Activated naive CD8-positive, alpha-beta T cell treated with anti-CD3 and anti-CD28 coated beads, Interleukin-2, amount 10 ng/mL, durations not matched to agents 7 days and 5 days (primary cell): ENCODE measurements at places on chromosomes 1 and 21. TPM values are rescaled to one million over a fixed set of nuclear protein-coding genes. Genes with fewer than 3 reads are reported as not detected.

- peaks cover 13% of the 10 kb centered on the region for H3K27me3 ChIP-seq
- no peaks in the 10 kb centered on the region for H3K36me3 ChIP-seq
- peaks cover 5% of the 10 kb centered on the region for H3K4me1 ChIP-seq
- H3K27ac ChIP-seq = no peak overlapping the region
- H3K4me3 ChIP-seq = no peak overlapping the region
Observed at GRCh38 chr1:54506594-54506993, 41.4 kb upstream of the ACOT11 start.

- no peaks in the 10 kb centered on the region for H3K27me3 ChIP-seq
- H3K27ac ChIP-seq = no peak overlapping the region
- H3K4me3 ChIP-seq = no peak overlapping the region
- no peaks in the 10 kb centered on the region for H3K4me1 ChIP-seq
- DNase-seq = no peak
Observed at GRCh38 chr1:241947354-241947753, 10.2 kb upstream of the BECN2 start.

Gene TRIM45
- 0.31 TPM for total RNA-seq

DNA sequence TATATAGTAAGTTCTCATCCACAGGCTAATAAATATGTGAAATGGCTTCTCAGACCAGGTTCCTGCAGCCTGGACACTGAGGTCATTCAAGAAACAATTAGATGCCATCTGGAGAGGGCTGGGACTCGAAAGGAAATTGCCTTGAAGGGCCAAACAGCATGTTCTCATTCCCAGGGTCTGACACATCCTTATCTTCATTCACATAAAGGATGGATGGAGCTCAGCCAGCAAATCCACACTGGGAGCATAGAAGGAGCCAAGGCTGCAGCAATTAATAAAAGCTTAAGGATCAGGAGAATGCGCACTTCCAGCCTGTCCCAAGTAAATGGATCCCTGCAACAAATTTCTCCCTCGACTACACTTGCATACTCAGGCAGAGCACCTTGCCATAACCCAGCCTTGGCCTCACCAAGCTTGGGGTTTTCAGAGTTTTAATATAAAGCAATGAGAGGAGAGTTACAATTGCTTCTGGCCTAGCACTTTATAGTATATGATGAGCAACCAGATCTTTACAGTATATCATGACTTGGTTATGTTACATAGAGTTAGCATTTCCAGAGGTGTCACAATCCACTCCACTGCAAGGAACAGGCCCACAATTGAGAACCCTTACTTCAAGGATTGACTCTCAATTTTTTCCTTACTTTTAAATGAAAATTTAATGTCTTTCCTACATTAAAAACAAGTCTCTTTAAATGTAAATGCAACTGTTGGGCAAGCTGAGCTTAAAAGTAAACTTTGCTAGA, 55.9 kb downstream of the BCAR3 start:
- no peak overlapping the region for H3K4me3 ChIP-seq
- H3K27me3 ChIP-seq = no peaks in the 10 kb centered on the region
- H3K27ac ChIP-seq = no peak overlapping the region
- no peaks in the 10 kb centered on the region for H3K36me3 ChIP-seq
- H3K4me1 ChIP-seq = no peaks in the 10 kb centered on the region

Gene PTGS2
- not detected for total RNA-seq

DNA sequence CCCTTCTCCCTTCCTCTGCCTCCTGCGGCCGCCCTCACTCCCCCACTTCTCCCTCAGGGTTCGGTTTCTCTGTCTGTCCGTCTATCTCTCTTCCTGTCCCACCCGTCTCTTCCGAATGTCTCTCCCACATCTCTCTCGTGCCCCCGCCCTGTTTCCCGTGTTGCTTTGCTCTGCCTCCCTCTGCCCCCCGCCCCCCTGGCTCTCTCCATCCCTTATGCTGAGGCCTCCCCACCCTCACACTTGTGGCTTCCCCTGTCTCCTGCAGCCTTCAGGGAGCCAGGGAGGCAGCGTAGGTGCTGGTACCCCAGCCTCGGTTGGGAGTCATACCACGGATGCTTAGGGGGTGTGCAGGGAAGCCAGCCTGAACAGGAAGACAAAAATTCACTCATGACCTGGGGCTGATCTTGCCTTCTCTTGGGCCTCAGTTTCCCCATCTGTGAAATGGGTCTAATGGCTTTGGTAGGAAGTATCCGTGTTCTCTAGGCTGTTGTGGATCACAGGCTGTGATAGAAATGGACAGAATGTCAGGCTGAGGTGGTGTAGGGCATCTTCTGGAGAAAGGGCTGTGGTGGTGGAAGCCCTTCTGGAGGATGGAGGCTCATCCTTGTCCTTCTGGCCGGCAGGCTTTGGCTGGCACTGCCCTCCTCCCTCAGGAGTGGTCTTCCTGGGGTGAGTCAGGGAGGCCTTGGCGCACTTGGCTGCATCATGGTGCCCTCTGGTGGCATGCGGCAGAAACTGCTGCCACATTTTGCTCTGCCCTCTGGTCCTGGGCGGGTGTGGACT, 55.5 kb downstream of the FOXO6 start:
- no peak overlapping the region for H3K27ac ChIP-seq
- H3K27me3 ChIP-seq = peaks cover 2% of the 10 kb centered on the region
- DNase-seq = peak; percentile 68
- no peaks in the 10 kb centered on the region for H3K36me3 ChIP-seq

Gene CCNL2
- 211 TPM for total RNA-seq

DNA sequence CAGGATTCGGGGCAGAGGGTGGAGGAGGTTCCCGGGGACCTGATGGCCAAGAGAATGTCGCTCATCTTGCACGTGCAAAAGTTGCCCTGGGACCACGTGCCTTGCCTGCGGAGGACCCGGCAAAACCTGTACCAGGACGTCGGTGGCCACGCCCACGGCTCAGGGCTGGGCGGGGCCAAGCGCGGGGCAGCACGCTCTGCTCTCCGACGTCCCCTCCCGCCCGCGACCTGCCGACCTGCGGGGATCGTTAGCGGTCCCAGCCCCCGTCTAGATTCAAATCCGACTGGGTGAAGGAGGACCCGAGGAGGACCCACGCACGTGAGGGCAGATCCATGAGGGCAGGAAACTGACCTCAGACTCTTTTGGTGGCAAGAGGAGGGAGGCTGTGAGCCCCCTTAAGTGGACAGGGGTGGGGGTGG, at the start of gene C1orf167:
Gene C1orf167 (plus strand): TSS at position 206 of the 419 bp plus-strand sequence. CDS start 2,208 bp downstream, outside the sequence.
- no peak within 1 kb of the TSS for H3K4me3 ChIP-seq
- H3K27ac ChIP-seq = peak within 1 kb of the TSS; percentile 8
- peak; percentile 64 for DNase-seq
- H3K27me3 ChIP-seq = peaks cover 30% of the 10 kb centered on the region
- peaks cover 2% of the 10 kb centered on the region for H3K4me1 ChIP-seq
- no peaks in the 10 kb centered on the region for H3K36me3 ChIP-seq

DNA sequence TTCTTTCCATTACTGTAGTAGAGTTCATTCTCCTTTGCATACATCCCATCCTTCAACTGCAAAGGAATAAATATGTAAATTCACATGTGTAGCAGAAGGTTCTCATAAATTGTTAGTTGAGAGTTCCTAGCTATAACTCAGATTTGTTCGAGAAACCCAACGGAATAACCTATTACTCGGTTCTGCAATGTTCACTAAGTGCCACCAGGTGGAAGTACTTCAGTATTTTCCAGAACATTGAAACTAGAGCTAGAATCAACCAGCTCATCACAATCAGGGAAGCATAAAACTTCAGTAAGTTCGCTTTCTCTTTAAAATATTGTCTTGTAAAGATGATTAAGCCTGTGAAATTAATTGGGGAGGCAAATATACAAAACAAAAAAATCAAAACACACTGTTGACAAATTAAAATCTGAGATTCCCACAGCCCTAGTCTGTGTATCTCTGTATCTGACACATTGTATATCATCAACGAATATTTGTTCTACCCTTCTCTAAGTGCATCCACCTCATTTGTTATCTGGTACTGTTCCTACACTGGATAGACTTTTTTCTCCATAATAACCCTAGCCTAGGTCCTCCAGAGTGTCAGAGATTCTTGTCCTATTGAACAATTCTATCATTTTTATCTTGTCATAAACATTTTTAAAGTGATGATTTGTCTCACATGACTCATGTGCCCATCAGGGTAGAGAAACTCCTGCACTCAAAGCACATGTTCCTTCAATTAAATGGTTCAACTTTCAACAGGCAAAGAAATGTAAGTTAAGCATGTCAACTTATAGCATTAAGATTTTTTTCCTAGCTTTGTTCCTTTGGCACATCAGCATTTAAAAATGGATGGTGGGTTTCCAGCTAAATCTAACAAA, 31.9 kb downstream of the MROH9 start:
- H3K27me3 ChIP-seq = peaks cover 2% of the 10 kb centered on the region
- H3K4me3 ChIP-seq = no peak overlapping the region
- H3K4me1 ChIP-seq = no peaks in the 10 kb centered on the region
- no peaks in the 10 kb centered on the region for H3K36me3 ChIP-seq
- no peak overlapping the region for H3K27ac ChIP-seq

GRCh38 chr1:6488602-6489382, 2.7 kb downstream of the PLEKHG5 start:
- no peaks in the 10 kb centered on the region for H3K36me3 ChIP-seq
- H3K4me3 ChIP-seq = no peak overlapping the region
- no peak for DNase-seq
- peaks cover 27% of the 10 kb centered on the region for H3K4me1 ChIP-seq
- peaks cover 24% of the 10 kb centered on the region for H3K27me3 ChIP-seq
- H3K27ac ChIP-seq = no peak overlapping the region

DNA sequence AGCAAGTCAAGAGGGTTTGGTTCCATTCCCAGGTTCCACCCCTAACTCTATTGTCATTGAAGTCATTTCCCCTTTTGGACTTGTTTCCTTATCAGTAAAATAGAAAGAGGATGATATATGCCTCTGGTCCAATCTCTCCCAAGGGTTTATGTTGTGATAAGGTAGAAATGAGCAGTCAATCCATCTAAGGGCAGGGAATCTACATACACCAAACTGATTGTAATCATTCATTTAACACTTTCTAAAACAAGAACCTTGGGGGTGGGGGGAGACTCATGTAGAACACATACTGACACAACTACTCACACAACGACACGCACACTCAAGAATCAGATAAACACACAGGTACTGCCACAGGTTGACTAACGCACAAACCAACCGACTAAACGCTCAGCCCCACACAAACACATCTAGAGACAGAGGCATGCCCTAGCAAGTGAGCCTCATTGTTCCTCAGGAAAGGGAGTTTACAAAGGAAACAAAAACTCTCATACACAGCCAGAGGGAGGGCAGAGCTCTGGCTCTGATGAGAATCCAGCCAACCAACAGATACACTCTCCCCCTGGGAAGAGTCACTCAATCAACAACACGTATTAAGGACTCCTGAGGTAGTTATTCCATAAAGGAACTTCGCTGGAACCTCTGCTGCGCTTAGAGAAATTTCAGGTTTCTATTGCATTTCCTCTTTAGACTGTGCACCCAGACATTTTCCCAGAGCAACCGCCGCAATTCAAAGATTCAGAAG, 1.0 kb downstream of the F11R start:
- peaks cover 29% of the 10 kb centered on the region for H3K4me1 ChIP-seq
- H3K4me3 ChIP-seq = peak overlapping the region; percentile 97
- H3K27me3 ChIP-seq = no peaks in the 10 kb centered on the region
- peak overlapping the region; percentile 79 for H3K27ac ChIP-seq
- no peak for DNase-seq

Gene AMY1A
- not detected for total RNA-seq

Gene OR2T33
- total RNA-seq = not detected

- H3K4me3 ChIP-seq = no peak overlapping the region
- no peak overlapping the region for H3K27ac ChIP-seq
- no peak for DNase-seq
- H3K36me3 ChIP-seq = peaks cover 1% of the 10 kb centered on the region
- H3K4me1 ChIP-seq = peaks cover 31% of the 10 kb centered on the region
Observed at GRCh38 chr1:206797534-206798383, 25.5 kb upstream of the IL10 start.

GRCh38 chr1:228393268-228393701, 13.3 kb downstream of the TRIM11 start:
- no peaks in the 10 kb centered on the region for H3K27me3 ChIP-seq
- H3K4me1 ChIP-seq = peaks cover 9% of the 10 kb centered on the region
- H3K4me3 ChIP-seq = no peak overlapping the region
- DNase-seq = peak; percentile 19
- H3K36me3 ChIP-seq = peaks cover 14% of the 10 kb centered on the region

GRCh38 chr1:26754086-26754874, 33.5 kb upstream of the PIGV start:
- no peaks in the 10 kb centered on the region for H3K27me3 ChIP-seq
- no peak overlapping the region for H3K4me3 ChIP-seq
- no peak for DNase-seq
- peaks cover 32% of the 10 kb centered on the region for H3K4me1 ChIP-seq
- H3K36me3 ChIP-seq = peaks cover 30% of the 10 kb centered on the region

DNA sequence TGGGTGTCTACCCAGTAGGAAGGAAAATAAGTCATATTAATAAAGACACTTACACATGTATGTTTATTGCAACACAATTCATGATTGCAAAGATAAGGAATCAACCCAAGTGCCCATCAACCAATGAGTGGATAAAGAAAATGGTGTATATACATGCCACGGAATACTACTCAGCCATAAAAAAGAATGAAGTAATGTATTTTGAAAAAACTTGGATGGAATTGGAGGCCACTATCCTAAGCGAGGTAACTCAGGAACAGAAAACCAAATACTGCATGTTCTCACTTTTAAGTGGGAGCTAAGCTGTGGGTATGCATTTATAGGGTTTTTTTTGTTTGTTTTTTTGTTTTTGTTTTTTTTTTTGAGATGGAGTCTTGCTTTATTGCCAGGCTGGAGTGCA, 49.1 kb downstream of the VANGL2 start:
- no peak overlapping the region for H3K27ac ChIP-seq
- no peaks in the 10 kb centered on the region for H3K27me3 ChIP-seq
- no peak for DNase-seq
- H3K4me1 ChIP-seq = peaks cover 29% of the 10 kb centered on the region

- no peak overlapping the region for H3K4me3 ChIP-seq
- no peaks in the 10 kb centered on the region for H3K4me1 ChIP-seq
- DNase-seq = no peak
- no peaks in the 10 kb centered on the region for H3K27me3 ChIP-seq
Observed at GRCh38 chr1:48493041-48493440, 21.0 kb upstream of the SPATA6 start.

Gene OPRD1
- not detected for total RNA-seq

DNA sequence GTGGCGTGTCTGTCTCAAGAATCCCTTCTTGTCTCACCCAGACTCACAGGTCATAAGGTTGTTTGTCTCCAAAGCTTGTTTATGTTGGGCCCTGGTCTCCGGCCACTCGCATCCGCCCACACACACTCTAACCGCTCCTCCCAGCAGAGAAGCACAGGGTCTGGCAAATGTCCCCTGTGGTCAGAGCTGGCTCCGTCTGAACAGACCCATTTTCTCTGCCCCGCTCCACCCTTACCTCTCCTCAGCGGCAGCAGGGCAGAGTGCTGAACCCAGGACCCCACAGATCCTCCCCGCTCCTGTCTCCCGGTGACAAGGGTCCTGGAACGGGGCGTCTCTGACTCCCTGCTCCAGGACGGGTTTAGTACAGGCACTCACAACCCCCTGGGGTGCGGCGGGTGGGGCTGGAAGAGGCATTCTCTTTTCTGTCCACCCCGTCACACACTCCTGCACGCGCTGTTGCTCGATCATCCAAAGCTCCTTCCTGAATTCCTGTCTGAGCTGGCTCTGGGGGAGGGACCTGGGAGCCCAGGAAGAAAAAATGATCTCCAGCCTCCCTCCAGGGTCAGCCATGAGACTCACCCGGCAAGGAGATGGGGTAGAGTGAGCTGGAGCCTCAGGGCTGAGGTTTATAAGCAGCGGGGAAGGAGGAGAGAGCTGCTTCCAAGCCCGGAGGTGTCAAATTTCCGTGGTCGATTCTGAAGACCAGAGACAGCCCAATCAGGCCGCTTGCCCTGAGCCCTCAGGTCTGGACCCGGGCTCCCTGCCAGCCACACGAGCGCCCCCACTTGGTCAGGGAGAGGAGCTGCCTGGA, at the start of gene S100A13:
Gene S100A13 (minus strand): TSS at position 602 of the 811 bp plus-strand sequence. CDS start 1,033 bp downstream, outside the sequence.
- H3K27me3 ChIP-seq = no peaks in the 10 kb centered on the region
- no peak for DNase-seq
